NCI-H524 (cell line): ENCODE measurements at places on chromosomes 2 and 18.

DNA sequence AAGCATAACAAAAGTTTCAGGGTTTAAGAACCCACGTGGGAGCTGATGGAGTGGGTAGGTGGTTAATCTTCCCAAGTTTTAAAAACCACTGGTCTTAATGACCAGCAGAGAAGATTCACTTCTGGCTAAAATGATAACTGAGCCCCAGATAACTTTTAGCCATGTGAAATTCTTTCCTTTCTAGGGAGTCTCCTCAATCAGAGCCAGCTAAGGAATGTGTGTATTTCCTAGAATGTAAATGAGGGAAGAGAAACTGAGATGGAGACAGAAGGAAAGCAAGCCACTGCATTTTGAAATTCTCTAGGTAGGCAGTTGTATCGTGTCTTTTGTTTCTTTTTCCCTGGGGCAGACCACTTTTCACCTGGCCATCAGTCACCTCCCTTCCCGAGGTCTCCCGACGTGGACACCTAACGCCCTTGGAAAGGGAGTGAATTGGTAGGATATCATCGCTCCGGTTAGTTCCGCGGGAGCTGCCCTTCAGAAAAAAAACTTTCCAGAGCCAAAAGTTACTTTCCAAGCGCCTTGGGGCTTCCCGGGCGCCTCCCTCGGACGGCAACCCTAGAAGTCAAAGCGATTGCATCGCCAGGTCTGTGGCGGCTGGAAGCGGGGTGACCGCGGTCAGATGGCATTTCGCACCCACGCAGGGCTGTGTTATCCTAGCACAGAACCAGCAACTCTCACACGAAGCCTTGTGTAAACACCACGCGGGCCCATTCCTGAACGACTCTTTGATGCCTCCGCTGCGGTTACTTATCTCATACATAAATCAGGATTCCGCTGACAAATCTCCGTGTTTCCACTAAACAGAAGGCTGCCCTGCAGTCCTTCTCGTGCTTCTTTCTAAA, 1.3 kb downstream of the COLEC12 start:
- DNase-seq: no peak

- peak; percentile 66 for DNase-seq
Observed at GRCh38 chr2:241877989-241878970, 8.8 kb downstream of the RTP5 start.

DNA sequence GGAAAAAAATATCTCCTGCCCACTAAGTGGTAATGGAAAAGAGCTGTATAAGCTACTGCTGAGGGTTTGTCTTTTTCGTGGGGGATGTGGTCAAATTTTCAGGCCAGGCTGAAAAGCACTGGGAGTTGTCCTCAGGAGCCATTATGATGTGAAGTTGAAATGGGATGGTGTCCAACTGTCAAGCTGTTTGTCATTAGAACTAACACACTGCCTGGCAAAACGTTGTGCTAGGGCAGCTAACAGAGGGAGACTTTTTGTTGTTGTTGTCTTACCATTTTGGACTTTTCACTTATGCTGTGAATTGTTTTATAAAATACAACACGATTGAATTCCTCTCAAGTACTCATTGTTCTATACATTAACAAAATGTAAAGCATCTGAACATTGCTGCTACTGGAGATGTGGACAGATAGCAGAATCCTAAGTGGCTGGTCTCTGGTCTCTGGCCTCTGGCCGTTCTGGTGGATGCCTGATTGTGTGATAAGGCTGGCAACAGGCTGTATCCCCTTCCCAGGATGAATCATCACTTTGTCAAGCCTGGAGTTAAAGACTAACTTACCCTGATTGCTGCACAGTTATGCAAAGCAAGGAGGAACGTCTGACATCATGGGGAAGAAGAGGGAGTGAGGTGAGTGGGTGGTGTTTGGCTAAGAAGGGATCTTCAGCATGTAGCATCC, 2.3 kb downstream of the MYO1B start:
- DNase-seq: no peak

GRCh38 chr2:219687272-219687671, 59.8 kb downstream of the SLC4A3 start:
- DNase-seq: no peak

DNA sequence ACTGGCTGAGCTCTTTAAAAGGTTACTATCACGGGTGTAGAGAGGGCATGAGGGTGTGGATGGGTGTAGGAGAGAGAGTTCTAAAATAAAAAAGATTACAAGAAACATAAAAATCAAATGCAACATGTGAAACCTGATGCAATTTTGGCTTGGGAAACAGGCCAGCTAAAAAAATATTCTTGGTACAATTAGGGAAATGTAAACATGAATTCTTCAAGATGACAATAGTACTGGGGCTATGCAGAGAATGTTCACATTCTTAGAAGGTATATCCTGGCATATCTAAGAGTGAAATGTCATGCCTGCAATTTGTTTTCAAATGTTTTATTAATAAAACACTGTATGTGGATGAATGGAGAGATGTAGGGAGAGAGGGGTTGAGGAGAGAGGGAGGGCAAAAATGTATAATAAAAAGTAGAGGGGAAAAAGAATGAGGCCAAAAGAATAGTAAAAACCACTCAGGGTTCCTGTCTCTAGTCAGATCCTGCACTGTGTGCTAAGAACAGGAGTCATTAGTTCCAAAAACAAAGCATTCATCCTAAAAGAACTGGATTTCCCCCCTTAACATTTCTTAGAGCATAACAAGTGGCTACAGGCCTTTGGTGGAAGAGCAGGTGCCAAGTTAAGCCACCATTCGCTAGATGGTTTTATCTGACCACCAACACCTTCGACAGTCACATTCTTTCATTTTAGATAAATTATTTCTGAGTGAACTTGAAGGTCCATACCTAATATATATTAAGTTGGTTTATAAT, 77.3 kb downstream of the LPIN2 start:
- no peak for DNase-seq

- DNase-seq: no peak
Observed at GRCh38 chr2:110149330-110150220, 34.0 kb upstream of the MALL start.

DNA sequence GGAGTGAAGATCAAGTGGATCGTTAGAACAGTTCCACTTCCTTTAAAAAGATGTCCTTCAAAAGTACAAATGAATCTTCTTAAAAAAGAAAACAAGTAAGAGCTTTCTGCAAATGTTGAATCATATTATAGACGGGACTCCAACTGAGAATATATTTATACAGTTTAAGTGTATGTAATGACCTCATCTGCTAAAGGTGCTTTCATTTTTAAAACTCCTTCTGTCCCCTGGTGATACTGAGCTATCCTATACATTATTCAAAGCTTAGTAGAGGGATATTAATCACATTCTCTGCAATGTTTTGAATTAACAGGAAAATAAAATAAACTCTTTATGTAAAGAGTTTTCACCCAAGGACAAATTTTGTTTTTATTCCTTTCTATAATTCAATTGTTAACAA, 420.7 kb upstream of the SLC8A1 start:
- no peak for DNase-seq
